ENCODE measurements at places on chromosomes 6 and 20.
A peak's percentile ranks its signal among the peaks of the same experiment; 100 is the strongest.

- DNase-seq, result peak; percentile 87
Observed at GRCh38 chr6:158853072-158853879, 34.1 kb upstream of the EZR start.

DNA sequence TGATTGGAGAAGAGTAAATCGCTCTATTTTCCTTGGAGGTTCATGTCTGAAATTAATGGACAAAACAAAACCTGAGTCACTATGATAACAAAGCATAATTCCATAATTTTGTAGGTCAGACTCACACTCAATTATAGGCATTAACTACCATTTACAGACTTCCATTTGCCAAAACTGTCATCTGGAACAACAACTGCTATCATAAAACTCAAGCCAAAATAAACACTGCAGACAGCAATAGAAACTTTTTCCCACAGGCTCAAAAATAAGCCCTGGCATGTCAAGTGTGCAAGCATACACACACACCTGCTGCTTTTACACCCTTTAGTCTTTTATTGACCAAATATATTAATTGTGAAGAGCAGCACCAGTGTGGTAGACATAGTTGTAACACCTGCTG, 7.1 kb downstream of the MRPS10 start:
- no peak for DNase-seq

- DNase-seq, result no peak
Observed at GRCh38 chr6:82237013-82237412, 10.5 kb downstream of the IBTK start.

DNA sequence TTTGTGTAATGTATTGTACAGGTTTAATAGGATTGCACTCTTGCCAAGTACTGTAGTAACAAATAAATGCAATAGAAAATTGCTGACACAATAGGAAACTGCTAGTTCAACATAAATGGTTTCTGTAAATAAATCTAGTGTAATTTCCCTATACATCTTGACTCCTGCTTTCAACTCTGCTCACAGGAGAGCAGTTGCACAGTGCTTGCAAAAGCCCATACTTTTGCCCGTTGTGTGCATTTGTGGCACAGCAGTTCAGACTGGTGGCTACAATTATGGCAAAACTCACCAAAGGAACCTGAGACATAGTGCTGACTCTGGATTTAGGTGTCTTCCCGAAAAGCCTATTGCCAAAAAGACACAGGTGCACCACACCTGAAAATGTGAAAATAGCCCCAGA, 953.3 kb upstream of the SLC35B3 start:
- no peak for DNase-seq

- DNase-seq, result no peak
Observed at GRCh38 chr6:21800948-21801438, 207.4 kb downstream of the SOX4 start.

- no peak for DNase-seq
Observed at GRCh38 chr6:158803733-158804143, 15.4 kb downstream of the EZR start.

DNA sequence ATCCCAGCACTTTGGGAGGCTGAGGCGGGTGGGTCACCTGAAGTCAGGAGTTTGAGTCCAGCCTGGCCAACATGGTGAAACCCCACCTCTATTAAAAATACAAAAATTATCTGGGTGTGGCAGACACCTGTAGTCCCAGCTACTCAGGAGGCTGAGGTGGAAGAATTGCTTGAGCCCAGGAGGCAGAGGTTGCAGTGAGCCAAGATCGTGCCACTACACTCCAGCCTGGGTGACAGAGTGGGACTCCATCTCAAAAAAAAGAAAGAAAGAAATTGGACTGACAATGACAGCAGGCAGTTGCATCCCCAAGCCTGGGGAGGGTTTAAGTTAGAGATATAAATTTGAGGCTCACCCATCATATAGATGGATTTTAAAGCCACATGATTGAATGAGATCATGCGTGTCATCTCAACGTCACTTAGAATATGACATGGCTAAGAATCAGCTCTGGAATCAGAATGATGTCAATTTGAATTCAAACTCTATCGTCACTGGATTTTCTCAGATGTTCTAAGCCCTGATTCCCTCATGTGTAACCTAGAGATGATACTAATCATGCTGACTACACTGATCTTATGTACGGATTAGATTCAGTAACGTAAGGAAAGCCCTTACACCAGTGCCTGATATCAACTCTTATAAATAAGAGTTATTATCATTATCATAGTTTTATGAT, 534.0 kb upstream of the JARID2 start:
- DNase-seq, result no peak

- no peak for DNase-seq
Observed at GRCh38 chr20:6611911-6612605, 155.4 kb upstream of the BMP2 start.

- DNase-seq, result no peak
Observed at GRCh38 chr6:87093651-87094050, 1.3 kb downstream of the CGA start.

- no peak for DNase-seq
Observed at GRCh38 chr6:105810105-105810921, 275.8 kb upstream of the PRDM1 start.

DNA sequence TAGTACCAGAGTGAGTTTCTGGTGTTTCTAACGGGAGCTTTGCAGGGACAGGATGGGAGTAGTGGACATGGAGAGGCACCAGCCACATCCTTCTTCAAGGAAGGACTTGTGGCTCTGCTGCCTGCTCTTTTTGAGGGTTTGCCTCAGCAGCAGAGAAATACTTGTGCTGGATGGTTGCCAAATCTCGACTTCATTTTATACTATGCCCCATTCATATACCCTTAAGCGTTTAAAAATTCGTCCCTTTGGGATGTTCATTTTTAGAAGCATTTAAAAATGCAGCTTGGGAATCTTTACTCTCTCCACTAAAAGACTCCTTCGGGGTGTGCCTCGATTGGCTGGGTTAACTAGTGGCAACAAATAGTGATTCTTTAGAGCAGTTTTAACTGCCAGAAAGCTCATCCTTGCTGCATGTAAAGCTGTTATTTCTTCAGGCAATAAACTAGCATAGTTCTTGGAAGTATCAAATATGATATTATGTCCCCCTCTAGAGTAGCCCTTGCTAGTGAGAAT, 126.5 kb upstream of the B3GAT2 start:
- no peak for DNase-seq

- no peak for DNase-seq
Observed at GRCh38 chr6:151475653-151476523, 17.9 kb upstream of the CCDC170 start.

- DNase-seq, result no peak
Observed at GRCh38 chr20:39111359-39112177, 149.4 kb downstream of the DHX35 start.

DNA sequence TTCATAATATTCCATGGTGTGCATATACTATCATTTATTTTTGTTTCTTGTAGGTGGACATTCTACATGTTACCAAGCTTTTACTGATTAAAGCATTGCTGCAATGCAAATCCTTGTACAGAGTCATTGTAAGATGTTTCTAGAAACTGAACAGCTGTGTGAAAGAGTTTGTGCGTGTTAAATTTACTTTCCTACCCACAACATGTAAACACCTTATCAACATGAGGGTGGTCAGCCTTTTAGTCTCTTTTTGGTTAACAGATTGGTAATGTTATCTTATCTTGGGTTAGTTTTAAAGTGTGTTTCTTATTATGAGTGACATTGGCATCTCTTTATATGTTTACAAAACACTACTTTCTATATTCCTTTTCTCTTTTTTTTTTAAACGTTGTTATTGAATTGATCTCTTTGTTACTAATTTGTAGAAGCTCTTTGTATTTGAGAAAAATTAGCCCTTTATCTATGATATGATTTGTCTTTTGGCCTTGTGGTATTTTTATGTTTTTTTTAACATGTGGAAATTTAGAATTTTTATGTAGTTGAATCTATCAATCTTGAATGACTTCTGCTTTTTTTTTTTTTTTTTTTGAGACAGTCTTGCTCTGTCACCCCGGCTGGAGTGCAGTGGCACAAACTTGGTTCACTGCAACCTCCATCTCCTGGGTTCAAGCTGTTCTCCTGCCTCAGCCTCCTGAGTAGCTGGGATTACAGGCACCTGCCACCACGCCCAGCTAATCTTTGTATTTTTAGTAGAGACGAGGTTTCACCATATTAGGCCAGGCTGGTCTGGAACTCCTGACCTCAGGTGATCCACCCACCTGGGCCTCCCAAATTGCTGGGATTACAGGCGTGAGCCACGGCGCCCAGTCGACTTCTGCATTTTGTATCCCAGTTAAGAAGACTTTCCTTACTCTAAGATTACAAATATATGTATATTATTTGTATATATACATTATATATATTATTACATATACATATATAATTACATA, 112.1 kb downstream of the TCP11 start:
- DNase-seq, result no peak

GRCh38 chr6:96853083-96853482, 15.8 kb upstream of the GPR63 start:
- no peak for DNase-seq

DNA sequence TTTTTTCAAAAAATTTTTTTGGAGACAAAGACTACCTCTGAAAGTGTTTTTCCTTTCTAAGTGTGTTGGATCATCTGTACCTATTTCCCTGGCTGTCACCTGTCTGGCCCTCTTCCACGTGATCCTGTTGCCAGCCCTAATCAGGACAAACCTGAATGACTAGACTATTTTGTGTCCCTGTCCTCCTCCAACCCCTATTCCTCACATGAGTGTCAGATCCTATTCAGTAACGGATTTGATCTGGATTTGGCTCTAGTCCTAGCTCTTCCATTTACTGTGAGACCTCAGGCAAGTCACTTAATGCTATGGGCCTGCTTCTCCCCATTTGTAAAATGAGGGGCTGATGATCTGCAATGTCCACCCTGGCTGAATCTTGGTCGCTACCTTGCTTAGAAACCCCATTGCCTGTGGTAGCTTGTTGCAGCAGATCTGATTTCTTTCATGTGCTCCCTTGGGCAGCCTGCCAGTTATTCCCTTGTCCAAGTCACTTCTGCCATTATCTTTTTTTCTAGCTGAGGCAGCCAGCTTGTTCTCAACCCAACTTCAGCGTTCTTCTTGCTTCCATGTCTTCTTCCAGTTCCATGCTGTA, 4.8 kb downstream of the PHF20 start:
- DNase-seq, result no peak

DNA sequence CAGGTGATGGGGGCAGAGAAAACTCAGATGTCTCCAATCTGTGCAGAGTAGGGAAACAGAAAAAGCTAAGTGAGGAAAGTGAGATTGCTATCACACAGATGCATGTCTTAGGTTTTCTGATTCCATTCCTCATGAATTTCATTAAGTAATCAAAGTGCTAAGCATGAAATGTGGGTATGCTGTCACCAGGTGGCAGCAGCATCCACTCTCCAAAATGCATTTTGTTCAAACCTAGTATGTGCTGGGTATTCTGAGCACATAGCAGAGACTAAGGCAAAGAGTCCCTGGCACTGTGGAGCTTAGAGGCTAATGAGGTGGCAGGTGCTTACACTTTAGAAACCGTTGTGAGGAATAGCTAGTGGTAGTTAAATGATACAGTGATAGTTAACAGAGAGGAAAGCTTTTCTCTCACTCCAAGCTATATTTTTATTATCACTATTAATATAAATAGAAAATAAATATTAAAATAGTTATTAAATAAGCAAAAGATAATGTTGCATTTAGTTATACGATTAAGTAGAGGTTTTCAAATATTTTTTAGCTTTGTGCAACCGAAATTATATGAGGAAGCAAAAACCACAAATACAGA, 179.5 kb downstream of the CDH26 start:
- DNase-seq, result no peak

DNA sequence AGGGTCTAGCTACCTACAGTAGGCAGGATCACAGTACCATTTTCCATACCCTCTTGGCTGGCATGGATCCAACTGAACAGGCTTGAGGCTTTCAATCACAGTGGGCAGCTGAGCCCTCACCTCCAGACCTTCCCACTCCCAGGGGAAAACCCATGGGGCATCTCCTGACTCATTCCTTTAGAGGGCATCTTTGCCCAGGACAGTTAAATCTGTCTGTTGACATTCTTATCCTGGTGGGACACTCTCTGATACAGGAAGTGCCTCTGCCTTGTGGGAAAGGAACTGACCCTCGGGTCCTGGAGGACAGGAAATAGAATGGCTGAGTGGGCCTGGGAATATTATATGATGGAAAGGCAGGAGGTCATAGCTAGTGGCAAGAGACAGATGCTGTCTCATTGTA, 10.2 kb upstream of the EPB41L1 start:
- no peak for DNase-seq

GRCh38 chr6:46103441-46104115, 26.2 kb upstream of the ENPP4 start:
- DNase-seq, result no peak

DNA sequence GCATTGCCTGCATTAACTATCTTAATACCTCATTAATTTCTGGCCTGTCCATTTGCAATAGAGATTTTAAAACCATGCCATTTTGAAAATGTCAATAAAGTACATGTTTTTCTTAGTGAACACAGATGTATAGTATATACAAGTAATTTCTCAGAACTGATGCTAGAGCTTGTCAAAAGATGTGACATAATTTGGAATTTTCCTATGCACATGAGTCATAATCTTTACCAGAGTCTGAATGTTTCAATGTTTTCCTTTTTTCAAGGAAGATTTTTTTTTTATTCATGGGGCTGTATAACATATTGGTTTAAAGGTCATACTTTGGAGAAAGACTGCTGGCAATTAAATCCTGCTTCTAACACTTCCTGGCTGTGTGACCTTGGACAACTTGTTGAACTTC, 1347.5 kb upstream of the ADGRB3 start:
- no peak for DNase-seq

GRCh38 chr20:15047042-15047441, 709.6 kb upstream of the FLRT3 start:
- DNase-seq, result no peak

GRCh38 chr6:155310596-155310995, 3.7 kb downstream of the TFB1M start:
- DNase-seq, result no peak

DNA sequence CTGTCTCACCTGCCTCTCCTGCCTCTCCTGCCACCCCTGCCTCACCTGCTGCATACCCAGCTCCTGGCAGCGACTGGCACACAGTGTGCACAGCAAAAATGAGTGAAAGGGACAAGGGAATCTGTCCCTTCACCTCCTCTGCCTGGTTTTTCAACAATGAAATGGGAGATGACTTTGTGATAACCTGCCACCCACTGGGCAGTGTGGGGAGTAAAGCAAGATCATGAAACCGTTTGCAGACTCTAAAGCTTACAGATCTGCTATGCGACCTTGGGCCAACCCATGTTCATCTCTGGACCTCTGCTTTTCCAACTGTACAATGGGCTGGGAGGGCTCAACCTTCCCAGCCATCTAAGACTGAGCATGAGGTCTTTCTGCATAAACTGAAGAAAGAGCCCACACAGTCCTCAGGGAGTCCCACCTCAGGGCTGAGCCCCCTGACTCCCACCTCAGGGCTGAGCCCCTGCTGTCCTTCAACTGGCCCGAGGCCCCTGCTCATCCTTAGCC, 81.1 kb downstream of the RIPOR3 start:
- no peak for DNase-seq

- no peak for DNase-seq
Observed at GRCh38 chr20:10551732-10552724, 116.9 kb downstream of the SLX4IP start.

- no peak for DNase-seq
Observed at GRCh38 chr6:52130440-52130839, 43.0 kb upstream of the PKHD1 start.

- no peak for DNase-seq
Observed at GRCh38 chr6:166834049-166834448, 122.3 kb downstream of the RNASET2 start.

All from T follicular helper cell (primary cell).